ENCODE measurements at places on chromosomes 16 and 17.
A peak's percentile ranks its signal among the peaks of the same experiment; 100 is the strongest.

- no peak for DNase-seq
Measured at GRCh38 chr17:48394821-48395220, 35.2 kb downstream of the SKAP1 start.

- no peak for DNase-seq
Measured at GRCh38 chr17:57631871-57632270, 113.2 kb downstream of the CCDC182 start.

DNA sequence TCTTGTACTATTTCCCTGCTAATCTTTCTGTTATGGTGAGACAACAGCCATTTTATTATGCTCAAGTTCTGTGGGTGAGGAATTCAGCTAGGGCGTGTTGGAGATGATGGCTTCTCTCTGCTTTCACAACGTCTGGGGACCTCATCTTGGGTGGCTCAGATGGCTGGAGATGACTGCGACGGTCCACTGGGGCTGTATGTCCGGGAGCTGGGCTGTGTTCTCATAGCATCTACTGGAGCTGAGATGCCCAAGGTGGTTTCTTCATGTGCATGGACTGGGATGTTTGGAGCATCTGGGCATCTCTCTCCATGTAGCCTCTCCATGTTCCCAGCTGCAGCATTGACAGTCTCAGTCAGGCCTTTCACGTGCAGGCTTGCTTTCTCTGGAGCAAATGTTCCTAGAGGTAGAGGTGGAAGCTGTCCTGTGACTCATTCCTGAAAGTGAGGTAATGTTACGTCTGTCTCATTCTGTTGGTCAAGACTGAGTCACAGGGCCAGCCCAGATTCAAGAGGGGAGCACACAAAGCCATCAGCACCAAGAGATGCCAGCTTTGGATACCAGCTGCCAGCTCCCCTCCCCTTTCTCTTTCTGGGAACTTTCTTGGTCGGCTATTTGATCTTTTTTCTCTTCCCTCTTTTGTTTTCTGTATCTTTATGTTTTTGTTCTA is 96.2 kb downstream of the RAP1GAP2 start:
- DNase-seq = peak; percentile 98

DNA sequence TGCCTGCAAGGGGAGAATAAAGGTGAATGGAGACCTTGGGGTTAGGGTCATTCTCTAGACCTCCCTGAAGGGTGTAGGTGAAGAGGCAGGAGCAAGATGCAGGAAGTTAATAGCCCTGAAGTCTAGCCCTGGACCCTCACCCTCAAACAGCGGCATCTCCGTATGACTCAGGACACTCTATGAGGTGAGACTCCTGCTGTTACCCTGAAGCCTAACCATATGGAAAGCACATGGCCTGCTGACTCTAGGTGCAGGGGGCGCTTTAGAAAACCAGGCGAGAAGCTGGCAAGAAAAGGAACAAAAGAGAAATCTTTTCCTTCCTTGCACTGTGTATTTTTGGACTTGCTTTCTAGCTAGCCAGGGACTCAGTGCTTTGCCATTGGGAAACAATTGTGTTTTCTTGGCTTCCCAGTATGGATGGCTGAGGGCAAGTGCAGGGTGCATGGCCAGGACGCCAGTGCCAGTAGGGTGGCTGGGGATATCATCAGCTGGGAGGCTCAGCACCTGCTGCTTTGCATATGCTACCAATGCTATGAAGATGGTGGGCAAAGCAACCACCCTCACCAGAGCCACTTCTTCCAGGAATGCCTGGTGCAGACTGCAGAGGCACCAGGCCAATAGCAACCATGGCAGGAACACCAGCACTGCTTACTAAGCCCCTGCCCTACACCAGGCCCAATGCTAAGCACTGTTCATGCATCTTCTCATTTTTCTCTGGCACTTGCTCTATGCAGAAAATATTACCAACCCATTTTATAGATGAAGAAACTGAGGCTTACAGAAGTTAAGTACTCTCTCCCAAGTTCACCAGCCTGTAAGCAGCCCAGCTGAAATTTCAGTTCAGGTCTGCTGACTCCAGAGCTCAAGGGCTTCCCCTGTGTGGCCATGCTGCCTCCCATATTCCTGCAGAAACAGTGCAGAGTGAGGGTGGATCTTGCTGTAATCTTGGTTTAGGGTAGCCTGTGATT is 425.1 kb downstream of the SLC39A11 start:
- no peak for DNase-seq

DNA sequence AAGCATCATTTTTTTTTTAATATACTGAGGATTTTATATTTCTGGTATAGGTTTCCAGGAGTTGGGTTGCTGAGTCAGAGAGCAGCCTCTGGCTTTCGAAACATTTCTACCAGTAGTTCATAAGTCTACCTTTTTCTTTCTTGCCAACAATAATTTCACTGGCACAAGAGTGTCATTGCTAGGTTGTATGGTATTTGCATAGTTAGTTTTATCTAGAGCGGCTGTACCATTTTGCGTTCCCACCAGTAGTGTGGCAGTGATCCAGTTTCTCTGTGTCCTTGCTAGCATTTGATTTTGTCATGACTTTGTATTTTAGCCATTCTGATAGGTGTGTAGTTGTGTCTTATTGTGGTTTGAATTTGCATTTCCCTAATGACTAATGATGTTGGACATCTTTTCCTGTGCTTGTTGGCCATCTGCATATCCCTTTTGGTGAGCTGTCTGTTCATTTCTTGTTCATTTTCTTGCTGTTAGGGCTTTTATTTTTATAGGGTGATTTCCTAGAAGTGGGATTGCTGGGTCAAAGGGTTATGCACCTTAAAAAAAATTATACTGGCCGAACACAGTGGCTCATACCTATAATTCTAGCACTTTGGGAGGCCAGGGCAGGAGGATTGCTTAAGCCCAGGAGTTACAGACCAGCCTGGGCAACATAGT is 39.9 kb downstream of the SNX29 start:
- DNase-seq = peak; percentile 40

GRCh38 chr17:35448214-35448898 is at the start of gene SLFN13:
Gene SLFN13 (minus strand): TSS chr17:35448766. CDS start chr17:35445680, 3,086 bp downstream.
- DNase-seq = peak; percentile 71

GRCh38 chr17:6361733-6362132 is 73.2 kb downstream of the AIPL1 start:
- no peak for DNase-seq

DNA sequence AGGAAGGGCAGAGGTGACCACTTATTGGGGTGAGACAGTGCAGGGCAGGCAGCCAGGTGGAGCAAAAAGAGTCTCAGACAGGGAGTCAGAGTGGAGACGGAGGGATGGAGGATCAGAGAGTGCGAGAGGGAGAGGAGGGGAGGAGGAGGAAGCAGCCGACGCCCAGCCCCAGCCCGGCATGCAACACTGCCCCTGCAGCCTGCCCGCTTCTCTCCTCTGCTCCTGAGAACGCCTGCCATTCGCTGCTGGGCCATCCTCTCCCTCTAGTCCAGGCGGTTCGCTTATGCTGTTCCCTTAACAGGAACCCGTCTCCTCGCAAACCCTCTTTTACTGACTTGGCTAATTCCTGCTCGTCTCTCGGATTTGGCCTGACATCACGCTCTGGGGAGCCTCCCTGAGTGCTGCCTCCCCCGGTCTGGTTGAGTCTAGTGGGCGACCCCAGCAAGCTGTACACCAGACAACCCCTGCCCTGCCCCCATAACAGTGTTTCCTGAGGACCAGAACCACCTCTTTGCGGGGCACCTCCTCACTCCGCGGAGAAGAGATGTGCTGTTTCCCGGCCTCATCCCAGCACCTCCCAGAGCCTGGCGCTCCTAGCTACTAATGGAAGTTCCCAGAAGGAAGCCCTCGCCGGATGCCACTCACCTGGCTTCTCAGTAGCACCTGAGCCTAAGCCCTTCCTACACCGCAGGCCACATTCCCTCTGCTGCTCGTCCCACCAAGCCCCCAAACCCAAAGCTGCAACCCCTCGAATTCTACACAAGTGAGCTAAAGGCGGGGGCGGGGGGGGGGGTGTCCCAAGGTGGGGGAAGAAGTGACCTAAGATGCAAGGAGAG is 61.2 kb upstream of the CCL1 start:
- no peak for DNase-seq

- no peak for DNase-seq
Measured at GRCh38 chr17:27257031-27257357, 36.9 kb upstream of the WSB1 start.

DNA sequence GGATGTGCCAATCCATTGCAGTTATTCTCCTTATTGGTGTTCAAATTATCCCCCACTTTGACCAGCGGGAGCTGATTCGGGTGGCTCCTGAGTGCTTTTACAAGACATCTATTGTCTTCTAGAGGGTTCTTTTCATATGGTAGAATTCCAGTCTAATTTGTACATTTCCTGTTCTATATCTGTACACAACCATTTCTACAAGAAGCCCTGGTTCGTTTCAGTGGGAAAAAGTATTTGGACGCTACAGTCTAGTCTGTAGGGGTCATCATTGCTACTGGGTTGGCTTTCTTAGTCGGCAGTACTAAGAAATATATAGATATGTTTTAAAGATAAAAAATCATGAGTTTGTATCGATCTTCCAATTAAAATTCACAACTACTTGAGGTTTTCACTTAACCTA is 262.6 kb downstream of the MAP2K6 start:
- DNase-seq = no peak

- DNase-seq = no peak
Measured at GRCh38 chr16:2487903-2488531, 13.1 kb downstream of the TBC1D24 start.

GRCh38 chr16:50982808-50983207 is 168.3 kb downstream of the SALL1 start:
- DNase-seq = no peak

DNA sequence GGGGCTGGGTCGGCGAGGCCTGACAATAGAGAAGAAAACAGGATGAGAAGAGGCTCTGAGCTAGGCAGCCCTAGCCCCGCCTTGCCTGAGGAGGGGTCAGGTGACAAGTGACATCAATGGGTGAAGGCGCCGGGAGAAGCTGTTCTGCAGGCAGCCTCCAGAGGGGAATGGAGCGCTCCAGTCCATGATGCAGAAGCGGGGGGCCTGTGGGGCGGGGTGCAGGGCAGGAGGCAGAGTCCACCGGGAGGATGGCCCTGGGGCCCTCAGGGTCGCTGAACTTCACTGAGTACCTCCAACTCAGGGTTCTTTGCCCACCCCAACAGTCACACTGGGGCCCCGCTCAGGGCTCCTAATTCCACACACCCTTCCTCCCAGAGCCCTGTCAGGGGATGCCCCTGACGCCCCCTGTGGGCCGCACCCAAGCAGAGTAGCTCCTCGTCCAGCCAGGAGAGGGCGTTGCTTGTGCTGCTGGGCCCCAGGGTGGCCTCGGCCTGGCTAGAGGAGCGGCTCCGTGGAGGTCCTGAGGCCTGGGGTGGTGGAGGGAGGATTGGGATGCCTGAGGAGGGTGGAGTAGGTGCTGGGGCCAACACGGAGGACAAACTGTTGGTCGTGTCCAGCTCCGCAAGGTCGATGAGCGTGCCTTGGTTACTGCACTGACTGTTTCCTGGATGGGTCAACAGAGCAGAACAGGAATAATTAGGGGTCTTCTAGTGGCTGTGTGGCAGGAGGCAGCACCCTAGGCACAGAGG is 20.8 kb downstream of the GGA3 start:
- DNase-seq = no peak

DNA sequence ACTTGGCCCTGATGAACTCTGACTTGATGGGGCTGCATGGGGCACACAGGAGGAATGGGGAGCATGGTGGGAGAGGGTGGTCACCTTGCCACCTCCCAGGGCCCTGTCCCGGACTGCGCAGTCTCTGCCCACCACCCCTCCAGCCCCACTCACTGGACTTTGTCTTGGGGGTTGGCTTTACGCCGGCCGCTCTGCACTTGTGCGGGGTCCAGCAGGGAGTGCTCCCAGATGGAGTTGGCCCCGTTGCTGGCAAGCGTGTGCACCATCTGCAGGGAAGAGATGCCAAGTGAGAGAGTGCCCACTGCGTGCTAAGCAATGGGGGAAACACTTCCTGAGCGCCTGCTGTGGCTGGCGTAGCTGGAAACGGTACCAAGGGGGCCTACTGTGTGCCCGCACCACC is 6.7 kb downstream of the GIT1 start:
- DNase-seq = no peak

GRCh38 chr16:27920391-27920891 is 143.1 kb downstream of the GSG1L start:
- peak; percentile 52 for DNase-seq

DNA sequence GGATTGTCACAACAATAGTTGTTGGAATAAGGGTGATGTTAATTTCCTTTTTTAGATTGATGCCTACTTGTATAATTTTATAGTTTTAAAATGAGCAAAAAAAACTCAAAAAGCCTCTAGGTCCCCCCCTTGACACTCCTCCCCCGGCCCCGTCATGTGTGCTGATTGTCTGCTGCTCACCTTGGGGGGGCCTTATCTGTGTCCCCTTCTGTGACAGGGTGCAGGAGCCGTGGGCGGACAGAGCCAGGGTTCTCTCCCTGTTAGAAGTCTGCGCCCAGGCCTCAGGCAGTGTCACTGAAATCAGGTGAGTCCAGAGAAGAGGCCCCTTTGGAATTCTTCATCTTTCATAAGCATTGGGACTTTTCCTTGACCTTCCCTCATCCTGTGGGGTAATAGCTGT is 27.4 kb upstream of the CPNE2 start:
- no peak for DNase-seq

DNA sequence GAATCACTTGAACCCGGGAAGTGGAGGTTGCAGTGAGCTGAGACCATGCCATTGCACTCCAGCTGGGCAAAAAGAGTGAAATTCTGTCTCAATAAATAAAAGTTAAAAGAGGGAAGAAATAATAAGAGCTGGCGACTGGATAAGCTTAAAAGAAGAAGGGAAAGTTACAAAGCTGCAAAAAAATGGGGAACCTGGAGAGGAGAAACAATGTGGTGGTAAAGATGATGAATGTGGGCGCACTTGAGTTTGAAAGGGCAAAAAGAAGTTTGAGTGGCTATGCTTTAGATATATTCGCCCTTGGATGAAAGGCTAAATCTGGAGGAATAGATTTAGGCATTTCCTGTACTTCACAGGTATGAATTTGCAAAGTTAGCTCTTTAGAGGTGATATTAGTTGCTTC is 53.0 kb upstream of the YPEL2 start:
- DNase-seq = no peak

GRCh38 chr16:56749672-56750491 is 20.0 kb downstream of the NUP93 start:
- DNase-seq = no peak

DNA sequence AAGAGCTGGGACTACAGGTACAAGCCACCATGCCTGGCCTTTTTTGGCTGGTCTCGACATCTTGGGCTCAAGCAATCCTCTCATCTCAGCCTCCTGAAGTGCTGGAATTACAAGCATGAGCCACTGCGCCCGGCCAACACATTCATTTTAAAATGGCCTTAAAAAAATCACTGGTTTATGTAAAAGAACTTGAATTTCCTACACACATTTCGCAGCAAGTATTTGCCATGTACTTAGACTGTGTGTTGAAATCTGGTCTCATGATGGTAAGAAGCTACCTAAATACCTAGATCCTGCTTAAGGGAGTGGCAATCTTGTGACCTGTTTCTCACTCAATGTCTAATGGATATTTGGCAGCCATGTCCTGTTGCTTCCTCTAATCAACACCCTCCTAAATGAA is 8.5 kb upstream of the CYTH1 start:
- no peak for DNase-seq

Measured in mammary epithelial cell (primary cell).